ENCODE measurements at places on chromosomes 2 and 18.

- DNase-seq, result no peak
These were observed 82.1 kb downstream of the HS1BP3 start for GRCh38 chr2:20568501-20569463.

DNA sequence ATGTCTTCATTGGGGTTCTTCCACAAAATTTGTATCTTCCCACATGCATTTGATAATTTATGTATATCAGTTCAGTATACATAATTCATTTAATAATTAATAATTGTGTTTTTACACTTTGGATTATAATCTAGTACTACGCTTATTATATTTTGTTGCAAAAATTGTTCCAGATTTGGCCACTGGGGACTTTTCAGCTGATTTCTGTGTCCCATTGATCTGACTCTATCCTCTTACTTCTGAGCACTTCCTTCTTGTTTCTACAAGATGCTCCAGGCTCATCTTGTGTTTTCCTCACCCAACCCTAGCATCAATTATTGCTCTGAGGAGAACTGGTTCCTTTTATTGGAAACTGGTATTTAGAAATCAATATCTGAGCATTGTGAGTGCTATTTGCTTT, 215.3 kb upstream of the CDH19 start:
- no peak for DNase-seq

DNA sequence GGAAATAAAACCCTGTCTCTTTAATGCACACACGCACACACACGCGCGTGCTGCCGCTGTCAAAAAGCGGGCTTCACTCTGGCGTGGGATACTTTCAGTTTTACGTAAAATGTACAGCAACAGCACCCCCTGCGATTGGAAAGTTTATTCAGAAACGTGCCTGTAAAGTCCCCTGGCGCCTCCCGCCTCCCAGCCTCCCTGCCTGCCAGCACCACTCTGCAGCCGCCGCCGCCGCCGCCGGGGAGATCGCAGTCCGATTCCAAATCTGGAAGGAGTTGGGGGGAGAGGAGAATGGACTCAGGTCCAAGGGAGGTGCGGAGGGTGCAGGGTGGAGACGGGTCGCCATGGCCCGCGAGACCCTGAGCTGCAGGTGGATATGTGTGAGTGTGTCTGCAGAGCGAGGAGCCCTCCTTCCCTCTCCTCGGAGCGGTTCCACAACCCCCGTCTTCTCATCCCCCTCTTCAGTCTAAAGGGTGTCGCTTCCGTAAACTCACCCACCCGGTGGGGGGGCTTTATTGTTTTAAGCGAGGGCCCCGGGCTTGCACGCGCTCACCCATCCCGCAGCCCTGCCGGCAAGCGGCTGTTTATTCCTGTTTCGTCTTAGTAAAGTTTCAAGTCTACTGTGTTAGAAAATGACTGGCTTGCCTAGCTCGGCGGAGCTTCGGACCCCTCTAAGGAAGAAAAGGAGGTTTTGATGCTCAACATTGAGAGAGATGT, 1.8 kb upstream of the BCL11A start:
- DNase-seq, result no peak

DNA sequence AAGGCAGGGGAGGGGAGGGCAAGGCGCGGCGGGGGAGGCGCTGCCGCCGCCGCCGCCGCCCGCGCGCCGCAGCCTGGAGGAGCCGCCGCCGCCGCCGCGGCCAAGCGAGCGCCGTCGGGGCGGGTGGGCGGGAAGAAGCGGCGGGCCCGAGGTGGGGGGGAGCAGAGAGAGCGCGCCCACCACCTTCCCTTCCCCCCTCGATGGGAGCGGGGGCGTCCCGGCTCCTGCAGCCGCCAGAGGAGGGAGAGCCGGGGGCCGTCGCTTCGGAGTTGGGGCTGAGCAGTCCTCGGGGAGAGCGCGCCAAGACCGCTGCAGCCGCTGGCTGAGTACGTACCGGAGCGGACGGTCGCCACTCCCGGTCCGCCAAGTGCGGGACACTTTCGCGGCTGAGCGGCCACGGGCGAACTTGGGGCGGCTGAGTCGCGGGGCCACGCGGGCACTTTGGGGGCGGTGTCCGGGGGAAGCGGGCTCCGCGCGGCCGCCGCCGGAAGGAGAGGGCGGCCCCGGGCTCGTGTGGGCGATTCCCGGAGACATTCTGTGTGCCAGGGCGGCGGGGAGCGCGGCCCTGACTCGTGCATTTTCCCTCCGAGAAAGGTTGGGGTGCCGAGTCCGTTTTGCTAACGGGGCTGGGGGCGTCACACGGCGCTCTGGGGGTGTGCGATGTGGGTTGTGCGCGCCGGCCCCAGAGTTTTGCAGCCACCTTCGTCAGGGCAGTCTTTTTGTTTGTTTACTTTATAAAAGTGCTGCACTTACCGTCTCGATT, at the start of gene NAB1:
Gene NAB1 (plus strand): TSS at position 49 of the 763 bp plus-strand sequence. CDS start 10,094 bp downstream, outside the sequence.
- DNase-seq, result peak; percentile 27

DNA sequence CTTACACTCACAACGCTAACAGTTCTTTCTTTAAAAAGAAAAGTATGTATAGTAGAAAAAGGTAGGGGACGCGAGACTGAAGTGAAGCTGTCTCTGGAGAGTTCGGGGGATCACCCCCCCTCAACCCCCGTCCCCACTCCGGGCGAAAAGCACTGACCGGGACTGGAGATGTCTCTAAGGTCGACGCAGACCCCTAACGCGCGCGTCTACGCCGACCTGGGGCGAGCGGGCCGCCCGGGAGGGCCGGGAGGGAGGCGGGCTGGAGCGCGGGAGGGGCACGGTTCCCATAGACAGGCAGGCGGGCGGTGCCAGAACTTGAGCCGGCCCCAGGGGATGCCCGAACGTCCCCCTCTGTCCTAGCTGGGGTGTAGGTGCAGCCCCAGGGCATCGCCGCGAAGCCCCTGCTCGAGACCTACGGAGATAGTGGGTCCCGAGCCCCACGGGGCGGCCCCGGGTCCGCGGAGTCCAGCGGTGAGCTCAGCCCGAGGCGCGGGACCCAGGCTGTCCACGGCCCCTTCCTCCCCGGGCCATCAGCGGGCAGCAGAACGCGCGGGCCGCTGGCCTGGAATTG, 82.2 kb downstream of the CHRNA1 start:
- DNase-seq, result no peak

DNA sequence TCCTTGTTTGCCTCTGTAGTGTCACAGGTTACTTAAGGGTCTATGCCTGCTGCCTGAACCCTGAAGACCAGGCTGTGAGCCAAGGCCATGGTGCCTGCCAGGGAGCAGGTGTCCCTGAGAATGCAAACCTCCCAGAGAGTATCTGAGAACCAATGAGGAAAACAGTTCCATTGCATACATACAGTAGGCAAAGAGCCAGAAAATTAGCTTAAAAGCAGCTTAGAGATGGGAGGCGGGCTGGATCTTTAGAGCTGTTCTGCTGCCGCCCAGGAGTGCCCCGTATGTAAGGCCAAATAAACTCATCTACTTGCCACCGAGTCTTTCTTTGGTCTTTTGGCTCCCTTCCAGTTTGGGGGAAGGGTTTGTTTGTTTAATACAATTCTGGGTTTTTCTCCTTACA, 327.9 kb downstream of the CLIP4 start:
- peak; percentile 81 for DNase-seq

DNA sequence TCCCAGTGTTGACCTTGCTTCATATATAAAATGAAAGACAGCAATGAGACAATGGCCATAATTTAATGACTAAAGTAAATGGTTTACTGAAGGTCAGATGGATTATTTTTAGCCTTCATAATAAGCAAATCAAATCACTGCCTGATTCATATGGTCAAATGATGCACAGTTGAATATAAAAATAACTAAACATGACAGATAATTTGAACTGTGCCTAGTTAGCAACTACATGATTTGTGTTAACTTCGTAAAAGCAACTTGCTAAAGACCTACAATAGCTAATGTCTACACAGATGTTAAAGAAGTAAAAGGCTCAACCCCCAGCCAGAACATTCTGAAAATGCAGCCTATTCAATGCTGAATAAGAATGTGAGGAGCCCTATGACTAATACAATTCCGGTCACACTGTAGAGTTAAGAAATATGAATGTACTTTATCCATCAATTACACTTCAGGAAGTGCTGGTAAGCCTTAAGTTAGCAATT, 590.8 kb upstream of the CDH2 start:
- DNase-seq, result no peak

DNA sequence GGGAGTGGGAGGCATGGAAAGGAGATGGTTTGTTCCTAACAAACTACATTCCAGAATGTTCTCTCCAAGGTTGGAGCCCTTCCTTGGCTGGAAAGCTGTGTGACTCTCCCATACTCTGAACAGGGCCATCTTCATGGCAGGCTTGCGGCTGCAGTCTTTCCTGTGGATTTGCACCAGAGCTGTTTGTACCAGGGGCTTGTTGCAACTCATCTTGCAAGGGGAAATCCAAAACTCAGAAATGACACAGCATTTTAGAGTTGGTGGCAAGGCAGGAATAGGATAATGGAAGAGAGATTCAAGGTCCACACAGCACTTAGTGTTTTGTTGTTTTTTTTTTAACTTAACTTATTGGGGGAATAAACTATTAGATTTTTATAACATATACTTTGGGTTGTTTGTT, 73.7 kb upstream of the ZNF516 start:
- no peak for DNase-seq

GRCh38 chr2:1088192-1088860, 137.7 kb downstream of the SNTG2 start:
- DNase-seq, result no peak

- no peak for DNase-seq
These were observed 18.3 kb downstream of the MLPH start for GRCh38 chr2:237505188-237505939.

GRCh38 chr18:48356909-48357631, 52.1 kb downstream of the ZBTB7C start:
- DNase-seq, result no peak

- DNase-seq, result no peak
These were observed 113.3 kb downstream of the SMAD2 start for GRCh38 chr18:47817017-47817794.

GRCh38 chr2:2667690-2668089, 336.6 kb upstream of the MYT1L start:
- no peak for DNase-seq

GRCh38 chr2:102204638-102205037, 17.8 kb downstream of the IL1RL2 start:
- no peak for DNase-seq
